Stimulated activated CD8-positive, alpha-beta memory T cell treated with anti-CD3 and anti-CD28 coated beads, Interleukin-4, amount 100 ng/mL, for 4 hours (primary cell): ENCODE measurements at places on chromosomes 3 and 15.

DNA sequence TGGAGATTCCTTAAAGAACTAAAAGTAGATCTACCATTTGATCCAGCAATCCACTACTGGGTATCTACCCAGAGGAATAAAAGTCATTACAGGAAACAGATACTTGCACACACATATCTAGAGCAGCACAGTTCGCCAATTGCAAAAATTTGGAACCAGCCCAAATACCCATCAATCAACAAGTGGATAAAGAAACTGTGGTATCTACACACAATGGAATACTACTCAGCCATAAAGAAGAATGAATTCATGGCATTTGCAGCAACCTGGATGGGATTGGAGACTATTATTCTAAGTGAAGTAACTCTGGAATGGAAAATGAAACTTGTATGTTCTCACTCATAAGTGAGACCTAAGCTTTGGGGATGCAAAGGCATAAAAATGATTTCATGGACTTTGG, 23.8 kb downstream of the SLC7A14 start:
- no peak for DNase-seq

- no peak for DNase-seq
Measured at GRCh38 chr3:155169197-155169596, 89.1 kb downstream of the MME start.

GRCh38 chr3:11625376-11626083, 18.2 kb downstream of the VGLL4 start:
- DNase-seq: no peak

DNA sequence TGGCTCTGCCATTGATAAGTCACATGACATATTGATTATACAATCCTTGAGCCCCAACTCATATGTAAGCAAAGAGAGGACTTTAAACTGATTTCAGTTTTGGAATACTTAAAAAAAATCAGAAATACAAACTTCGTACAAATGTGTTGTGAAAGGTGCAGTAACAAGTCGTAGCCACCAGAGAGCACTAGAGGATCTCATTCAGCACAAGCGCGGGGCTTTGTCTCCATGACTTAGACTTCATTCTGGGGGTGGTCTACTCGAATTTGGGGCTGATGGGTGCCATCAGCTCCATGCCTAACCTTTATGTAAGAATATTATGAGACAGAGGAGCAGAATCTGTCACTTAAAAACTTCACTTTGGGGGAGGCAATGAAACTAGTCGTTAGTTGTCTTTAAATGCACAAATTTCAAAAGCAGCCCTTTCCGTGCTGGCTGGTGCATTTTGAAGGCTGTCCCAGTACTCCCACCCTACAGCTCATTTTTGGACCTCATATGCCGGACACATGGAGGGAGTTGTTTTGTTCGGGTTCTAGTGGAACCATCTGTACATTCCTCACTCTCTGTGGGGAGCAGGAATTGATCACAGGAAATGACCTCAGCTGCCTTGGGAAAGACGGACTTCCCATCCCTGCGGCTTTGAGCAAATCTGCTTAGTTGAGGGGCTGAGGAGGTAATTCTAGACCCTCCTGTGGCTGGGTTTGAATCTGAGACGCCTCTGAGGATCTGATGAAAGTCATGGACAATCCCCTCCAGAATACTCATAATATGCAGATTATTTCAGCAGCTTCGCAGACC, 27.5 kb upstream of the MASP1 start:
- DNase-seq: no peak

GRCh38 chr3:101902041-101902440, 52.7 kb downstream of the NFKBIZ start:
- no peak for DNase-seq

DNA sequence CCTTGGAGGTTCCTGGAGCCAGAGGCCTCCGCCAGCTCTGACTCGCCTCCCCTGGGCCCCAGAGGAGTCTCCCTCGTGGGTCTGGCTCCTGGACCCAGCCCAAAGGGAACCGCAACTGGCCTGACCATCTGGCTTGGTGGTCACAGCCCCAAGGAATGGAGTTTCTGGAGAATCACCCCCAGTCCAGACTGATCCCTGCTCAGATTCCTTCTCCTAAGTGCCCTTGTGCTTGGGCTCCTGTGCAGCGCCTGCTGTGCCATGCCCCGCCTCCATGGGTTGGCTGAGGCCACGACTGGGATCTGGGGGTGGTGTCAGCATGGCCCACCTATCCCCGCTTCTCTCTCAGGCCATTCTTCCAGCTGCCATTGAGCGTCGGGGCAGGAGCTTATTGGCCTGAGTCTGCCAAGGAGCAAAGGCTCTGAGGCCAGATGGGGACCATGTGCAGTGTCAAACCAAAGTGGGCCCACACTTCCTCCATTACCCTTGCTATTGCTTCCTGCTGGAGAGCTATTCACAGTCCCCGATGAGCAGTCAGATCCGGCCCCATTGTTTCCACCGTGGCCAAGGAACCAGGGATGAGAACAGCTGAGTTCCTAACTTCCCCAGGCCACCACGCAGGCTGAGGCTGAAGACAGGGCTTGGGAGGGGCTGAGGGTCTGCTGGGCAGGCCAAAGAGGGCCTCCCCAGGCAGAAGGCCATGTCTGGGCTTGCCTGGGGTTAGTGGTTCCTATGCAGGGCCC, 19.0 kb downstream of the CSPG4 start:
- no peak for DNase-seq

- no peak for DNase-seq
Measured at GRCh38 chr3:122074621-122075265, 19.6 kb downstream of the CD86 start.

DNA sequence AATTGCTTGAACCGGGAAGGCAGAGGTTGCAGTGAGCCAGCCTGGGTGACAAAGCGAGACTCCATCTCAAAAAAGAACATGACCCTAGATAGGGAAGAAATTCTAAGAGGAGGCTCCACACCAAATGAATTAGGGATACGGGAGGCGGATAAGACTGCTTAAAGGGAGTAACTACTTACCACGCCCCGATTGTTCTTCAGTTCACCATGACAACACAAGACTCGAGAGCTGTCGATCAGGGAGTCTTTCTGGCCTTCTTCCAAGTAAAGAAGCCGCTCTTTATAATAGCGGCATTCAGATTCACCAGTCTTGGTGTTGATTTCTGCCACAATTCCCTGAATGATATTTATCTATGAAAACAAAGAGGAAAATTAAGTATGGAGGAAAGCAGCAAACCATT, 53.9 kb upstream of the TASOR start:
- DNase-seq: no peak

GRCh38 chr3:141212555-141212954, 19.1 kb upstream of the PXYLP1 start:
- no peak for DNase-seq

- no peak for DNase-seq
Measured at GRCh38 chr3:132343018-132343612, 25.9 kb downstream of the ACP3 start.

GRCh38 chr3:181711325-181712135, at the start of gene SOX2:
Gene SOX2 (plus strand): TSS chr3:181711925. CDS start chr3:181712361, 436 bp downstream.
- no peak for DNase-seq

DNA sequence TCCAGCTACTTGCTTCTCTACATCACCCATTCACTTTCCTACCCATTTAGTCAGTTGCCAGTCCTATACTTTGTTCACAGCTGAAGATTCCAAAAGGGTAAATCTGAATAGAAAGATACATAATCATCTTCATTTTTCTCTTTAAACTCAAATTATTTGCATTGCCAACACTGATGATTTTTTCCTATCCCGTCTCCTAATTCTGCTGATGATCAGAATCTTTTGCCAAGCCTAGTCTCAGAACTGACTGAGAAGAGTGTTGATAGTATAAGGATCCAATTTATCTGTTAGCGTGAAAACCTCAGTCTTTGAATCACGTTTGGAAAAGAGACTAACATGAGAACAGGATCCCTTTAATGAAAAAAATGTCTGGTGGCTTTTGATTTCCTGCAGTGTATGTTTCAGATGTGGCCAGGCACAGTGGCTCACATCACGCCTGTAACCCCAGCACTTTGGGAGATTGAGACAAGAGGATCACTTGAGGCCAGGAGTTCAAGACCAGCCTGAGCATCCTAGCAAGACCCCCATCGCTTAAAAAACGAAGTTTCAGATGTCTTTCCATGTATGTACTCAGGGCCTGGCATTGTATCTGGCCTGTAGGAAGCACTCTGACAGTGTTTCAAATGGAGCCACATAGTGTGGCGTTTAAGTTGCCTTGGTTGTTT, 169.4 kb downstream of the KLHL25 start:
- DNase-seq: no peak

DNA sequence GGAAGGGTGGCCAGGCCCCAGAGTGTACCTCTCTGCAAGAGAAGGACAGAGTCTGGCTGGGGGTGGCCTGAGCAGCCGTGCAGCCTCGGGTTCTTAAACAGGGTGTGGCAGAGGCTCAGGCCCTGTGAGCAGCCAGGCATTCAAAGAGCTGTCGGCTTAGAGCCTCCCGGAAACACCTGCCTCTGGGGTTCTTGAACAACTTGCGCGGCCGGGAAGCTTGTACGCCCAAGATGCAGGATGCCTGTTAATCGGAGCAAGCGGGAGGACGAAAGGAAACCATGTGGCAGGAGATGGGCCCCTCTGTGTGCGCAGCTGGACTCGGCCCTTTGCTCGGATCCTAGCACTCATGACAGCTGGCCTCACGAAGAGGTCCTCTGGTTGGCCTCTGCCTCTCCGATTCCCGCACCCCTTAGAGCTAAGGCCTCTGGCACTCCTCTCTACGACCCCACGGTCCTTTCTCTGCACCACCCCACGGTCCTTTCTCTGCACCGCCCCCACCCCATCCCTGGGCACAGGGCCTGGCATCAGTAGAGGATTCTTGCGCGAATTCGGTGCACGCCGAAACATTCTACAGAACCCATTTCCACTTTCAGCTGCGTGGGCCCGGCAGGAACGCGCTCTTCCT, 23.9 kb upstream of the TXNRD3 start:
- no peak for DNase-seq

DNA sequence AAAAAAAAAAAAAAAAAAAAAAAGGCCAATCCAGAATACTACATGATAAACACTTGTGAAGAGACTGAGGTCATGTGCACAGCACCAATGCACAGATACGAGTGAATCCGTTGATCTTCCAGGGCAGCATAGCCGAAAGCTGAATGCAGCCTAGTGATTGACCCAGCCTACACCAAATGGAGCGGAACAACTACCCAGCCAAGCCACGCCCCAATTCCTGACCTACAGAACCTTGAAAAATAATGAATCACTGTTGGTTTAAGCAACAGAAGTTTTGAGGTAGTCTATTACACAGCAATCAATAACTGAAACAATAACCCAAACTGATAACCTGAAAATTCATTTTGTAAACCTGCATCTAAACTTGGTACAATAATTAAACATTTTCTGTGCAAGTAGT, 361.0 kb downstream of the FHIT start:
- no peak for DNase-seq

DNA sequence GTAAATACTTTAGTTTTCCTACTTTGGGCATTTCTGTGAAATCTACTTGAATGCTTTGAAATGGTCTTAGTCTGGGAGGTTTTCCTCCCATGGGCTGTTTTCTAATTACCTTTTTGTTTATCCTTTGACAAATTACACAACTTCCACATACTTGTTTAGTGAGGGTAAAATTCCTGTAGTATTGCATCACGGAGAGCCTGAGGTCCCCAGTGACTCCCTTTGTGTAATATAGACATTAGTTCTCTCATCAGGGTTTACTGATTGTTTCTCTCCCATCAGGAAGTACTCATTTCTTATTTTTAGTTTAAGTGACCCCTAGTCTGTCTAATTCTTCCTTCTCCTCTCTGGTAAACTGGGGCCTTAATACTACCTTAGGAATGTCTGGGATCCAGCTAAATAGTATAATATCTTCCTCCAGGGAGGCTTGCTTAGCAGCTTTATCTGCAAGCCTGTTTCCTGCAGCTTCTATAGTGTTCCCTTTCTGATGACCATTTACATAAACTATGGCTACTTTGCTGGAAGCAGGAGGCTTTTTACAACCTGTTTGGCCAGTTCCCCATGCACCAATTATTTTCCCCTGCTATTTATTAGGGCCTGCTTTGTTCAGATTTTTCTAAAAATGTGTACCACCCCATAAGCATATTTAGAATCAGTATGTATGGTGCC, 87.2 kb upstream of the XCR1 start:
- no peak for DNase-seq

GRCh38 chr15:26623071-26623470, 149.8 kb downstream of the GABRB3 start:
- DNase-seq: no peak

- no peak for DNase-seq
Measured at GRCh38 chr3:43766672-43767465, 76.1 kb downstream of the ABHD5 start.

DNA sequence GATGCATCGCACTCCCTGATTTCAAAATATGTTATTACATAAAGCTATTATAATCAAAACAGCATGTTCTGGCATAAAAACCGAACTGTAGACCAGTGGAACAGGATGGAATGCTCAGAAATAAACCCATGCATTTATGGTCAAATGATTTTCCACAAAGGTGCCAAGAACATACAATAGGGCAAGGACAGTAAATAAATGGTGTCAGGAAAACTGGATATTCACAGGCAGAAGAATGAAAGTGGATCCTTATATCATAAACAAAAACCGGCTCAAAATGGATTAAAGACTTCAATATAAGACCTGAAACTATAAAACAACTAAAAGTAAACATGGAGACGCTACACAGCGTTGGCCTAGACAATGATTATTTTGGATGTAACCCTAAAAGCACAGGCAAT, 22.6 kb downstream of the USP50 start:
- DNase-seq: no peak

DNA sequence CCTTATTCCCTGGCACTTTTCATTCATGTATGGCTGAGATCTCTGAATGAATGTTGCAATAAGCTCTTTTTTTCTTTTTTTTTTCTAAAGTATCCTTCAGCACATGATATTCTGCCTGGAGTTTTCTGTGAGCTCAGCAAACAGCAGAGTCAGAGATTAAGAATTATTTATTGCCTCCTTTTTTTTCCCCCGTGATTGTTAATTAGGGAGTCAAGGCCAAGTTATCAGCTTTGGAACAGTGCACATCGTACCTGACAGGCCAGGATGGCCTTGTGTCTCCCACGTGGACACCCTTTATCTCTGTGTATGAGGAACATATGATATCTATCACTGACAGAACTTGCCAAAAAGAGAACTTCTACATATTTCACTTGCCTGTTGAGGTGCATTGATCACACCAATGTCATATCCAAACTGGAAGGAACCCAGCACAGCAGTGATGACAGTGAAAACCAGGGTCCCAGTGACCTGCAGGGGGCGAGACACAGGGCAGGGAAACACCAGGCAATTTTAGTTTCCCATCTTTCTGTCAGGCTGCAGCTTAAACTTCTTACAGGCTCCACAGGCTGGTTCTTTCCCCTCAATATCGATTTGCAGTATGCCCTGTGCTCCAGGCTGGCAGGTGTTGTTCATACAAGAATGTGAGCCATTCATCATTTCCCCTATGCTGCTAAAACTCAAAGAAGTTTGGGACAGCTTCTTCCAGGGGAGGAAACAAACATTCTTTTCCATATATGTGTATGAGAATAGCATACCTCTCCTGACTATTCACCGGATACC, 8.2 kb downstream of the SLC2A2 start:
- DNase-seq: no peak

DNA sequence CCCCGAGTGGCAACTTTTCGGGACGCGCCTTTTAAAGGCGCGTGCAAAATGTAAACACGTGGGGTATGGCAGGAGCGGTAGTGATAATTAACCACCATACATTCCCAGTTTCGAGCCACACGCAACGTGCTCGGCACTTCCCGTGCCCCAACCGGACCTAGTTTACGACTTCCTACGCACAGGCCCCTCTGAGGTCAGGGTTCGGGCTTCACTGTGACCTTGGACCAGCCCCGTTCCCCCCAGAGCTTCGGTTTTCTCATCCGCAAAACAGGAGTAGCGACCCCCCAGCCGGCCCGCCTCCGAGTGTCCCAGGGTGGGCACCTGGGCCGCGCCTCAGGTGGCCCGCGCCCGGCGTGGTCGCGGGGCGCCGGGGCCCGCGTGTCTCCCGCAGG, 451 bp downstream of the CHCHD4 start:
- DNase-seq: peak; percentile 46

GRCh38 chr15:68330901-68331300, 53.4 kb downstream of the FEM1B start:
- DNase-seq: no peak
